ENCODE measurements at places on chromosomes 3 and 15.

DNA sequence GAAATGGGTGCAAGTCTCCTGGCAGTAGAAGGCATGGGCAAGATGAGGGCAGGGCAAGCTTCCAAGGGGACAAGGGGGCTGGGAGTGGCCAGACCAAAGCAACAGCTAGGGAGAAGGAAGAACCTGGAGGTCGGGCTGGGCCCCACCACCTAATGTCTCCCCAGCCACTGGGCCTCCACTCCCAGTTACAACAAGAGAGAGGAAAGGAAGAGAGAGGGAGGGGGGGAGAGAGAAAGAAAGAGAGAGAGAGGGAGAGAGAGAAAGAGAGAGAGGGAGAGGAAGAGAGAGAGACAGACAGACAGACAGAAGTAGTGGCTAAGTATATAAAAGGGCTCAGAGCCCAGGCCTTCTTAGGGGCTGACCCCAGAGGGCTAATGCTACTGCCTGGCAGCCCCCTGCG, 6.9 kb downstream of the DUSP7 start:
- DNase-seq: no peak

- no peak for DNase-seq
Measured at GRCh38 chr3:48012659-48013058, 3.6 kb downstream of the MAP4 start.

DNA sequence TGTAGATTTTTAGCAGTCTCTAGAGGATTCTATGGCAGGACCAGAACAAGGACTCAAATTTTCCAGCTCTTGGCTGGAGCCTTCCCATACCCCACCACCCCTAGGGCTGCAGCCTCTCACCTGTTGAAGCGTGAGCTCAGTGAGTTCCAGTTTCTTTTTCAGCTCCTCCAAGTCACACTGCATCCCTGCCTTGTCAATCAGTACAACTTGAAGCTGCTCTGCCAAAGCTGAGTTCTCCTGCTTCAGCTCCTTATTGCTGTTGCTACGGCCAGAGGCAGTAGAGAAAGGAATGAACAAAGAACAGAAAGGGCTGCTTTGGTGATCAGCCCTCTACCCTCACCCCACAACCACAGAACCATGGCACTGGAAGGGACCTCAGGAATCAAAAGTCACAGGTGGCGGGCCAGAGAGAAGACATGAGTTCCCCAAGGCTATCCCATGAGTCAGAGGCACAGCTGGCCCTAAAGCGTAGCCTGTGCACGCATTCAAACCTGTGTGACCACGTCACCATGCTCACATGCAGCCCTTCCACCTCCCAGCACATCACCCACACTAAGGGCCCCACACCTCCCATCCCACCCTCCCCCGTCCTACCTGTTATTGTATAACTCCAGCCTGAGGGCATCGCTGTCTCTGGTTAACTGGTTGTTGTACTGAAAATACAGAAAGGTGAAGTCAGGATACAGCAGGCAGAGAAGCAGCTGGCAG, 83.3 kb upstream of the C2CD4B start:
- DNase-seq: no peak

DNA sequence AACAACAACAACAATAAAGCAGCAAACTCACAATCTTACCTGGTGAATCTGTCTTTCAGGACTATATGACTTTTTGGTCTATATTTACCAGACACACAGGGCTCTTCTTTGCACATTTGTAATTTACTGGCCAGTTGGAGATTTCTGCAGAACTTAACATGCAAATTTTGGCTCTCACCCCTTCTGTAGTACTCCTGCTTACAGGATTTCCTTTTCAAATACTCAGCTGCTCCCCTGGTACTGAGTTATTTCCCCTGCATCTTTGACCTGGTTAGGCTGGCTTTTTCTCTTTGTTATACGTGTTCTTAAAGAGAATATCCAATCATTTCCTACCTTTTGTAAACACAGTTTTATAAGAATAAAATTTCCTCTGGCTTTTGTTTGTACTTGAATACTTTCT, 228.0 kb downstream of the MBNL1 start:
- no peak for DNase-seq

DNA sequence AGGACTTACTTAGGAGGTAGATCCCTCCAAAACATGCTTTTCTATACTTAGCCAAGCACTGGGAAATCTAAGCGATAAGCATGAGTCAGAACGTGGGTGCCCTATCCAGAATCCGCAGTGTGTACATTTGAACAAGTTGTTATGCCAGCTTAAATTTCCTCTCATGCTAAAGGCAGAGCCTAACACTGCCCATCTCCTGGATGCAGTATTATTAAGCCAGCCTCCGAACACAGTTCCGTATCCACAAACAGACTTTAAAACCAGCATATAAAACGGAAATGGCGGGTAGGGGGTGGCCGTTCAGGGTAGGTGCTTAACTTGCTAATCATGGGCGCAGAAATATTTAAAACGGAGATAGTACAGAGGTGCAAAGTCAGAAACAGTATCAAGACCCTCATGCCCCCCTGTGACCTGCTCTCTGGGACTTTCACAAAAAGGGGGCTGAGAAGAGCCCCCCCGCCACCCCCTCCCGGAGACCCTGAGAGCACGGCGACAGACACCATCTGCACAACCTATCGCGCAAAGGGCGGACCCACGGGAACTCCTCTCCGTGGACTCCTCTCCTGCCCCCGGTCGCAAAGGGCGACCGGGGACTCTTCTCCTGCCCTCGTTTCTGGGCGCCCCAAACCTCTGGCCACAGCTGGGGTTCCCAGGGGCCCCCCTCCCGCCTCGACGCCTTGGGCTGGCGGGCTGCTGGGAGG, 889 bp upstream of the LRRIQ4 start:
- DNase-seq: peak; percentile 39

DNA sequence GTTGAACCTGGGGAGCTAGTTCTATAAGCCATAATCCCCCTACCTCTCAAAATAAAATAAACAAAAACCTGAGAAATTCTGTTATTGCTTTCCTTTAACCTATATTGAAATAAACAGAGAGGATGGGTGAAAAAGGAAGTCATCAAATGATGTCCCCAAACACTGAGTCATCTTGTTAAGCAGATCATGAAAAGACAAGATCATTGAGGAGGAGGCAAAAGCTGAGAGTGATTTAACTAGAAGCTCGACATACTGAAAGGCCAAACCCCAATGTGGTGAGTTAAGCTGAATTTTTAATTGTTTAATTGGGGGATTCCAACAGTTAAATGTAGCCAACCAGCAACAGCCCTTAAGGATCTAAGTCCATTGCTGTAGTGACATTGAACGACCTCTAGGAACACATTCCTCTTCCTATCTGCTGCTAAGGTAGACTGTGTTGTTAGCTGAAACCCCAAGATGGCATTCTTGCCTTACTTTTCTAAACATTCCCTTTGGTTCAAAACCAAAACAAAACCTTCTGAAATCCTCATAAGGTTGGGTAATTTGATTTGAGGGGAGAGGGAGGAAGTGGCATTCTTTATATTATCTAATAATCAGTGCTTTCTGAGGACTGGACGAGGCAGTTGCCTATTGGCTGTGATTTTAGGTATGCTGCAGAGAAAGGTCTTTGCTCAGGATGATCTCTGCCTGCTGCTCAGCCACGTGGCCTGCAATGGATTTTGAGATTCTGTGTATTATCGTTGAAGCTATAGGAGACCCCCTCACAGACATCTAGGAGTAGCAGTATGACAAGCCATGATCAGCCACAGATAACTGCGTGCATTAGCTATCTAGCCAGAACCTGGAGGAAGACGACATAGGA, 62.7 kb upstream of the BNIP2 start:
- no peak for DNase-seq

DNA sequence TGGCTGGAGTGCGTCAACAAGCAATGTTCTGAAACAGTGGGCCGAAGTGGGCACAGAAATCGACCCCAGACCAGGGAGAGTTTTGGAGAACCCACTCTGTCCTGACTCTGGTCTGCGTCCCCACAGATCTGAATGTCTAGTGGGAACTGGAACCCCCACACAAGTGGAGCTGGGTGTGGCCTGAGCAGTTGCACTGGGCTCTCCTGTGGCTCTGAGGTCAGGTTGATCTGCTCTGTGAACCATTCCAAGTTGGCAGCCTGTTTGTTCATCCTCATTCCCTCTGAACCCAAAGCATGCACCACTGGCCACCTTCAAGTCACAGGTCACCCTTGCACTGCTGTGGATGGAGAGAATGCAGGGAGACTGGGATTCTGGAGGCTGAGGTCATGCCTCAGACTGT, 60.5 kb downstream of the STARD5 start:
- DNase-seq: no peak

- DNase-seq: no peak
Measured at GRCh38 chr3:37447732-37448131, 273.4 kb upstream of the LRRFIP2 start.

- DNase-seq: peak; percentile 68
Measured at GRCh38 chr3:29683018-29683993, 402.4 kb downstream of the RBMS3 start.

- no peak for DNase-seq
Measured at GRCh38 chr3:16061491-16061890, 113.0 kb upstream of the GALNT15 start.

GRCh38 chr3:87674397-87675161, 384.2 kb downstream of the CGGBP1 start:
- DNase-seq: no peak

DNA sequence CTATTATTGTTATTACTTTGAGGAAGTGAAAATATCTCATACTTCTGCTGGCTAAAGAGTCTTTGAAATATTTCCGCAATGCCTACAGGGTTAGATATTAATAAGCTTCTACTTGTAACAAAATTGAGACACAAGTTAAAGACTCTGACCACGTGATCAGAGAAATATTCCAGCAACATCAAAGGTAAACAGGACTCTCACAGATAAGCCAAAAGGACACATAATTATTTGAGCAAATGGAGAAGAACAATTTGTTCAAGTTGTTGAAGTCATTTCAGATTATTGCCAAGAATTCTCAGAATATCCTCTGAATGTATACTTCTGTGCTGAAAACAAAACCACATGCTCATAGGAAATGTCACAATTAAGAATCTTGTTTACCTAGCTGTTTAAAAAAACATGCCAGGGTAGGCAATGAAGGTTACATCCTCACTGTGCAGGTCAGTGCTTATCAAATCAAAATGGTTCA, 225.8 kb upstream of the ALCAM start:
- peak; percentile 33 for DNase-seq

- no peak for DNase-seq
Measured at GRCh38 chr3:24088782-24089181, 143.7 kb downstream of the NR1D2 start.

DNA sequence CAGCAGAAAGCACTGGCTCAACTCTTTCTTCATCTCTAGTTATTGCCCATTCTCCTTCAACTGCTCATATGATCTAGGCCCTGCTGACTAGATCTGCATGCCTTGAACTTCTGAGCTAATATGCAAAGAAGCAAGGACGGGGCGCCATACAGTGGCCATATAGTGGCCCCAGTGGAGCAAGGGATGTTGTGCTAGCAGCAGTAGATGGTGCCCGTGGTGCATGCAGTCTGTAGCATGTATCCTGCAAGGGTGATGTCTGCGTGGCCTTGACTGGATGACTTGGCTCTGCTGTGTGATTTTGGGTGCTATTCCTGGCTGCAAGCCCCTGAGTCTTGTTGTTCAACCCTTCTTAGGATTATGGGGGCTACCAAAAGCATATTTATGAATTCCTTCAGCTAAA, 12.2 kb upstream of the NMD3 start:
- DNase-seq: no peak

- DNase-seq: peak; percentile 62
Measured at GRCh38 chr15:71109130-71109529, 6.1 kb upstream of the THSD4 start.

GRCh38 chr15:52645916-52646315, 33.3 kb downstream of the ATOSA start:
- no peak for DNase-seq

DNA sequence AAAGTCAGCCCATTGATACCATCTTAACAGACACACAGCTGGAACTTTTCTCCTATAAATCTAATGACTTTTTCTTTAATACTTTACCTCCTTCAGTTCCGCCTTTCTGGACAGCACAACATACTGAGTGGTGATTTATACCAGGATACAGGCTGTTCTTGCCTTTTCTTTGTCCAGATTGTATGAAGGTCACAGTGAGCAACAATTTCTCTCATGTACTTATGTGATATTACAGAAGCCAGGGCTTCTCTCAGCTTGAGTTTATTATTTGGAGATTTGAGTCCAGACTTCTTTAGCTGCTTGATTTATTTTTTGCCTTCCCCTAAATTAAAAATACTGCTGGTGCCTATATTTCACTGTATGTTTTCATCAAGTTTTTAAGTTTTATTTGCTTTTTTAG, 976.0 kb downstream of the ROBO2 start:
- DNase-seq: no peak

- DNase-seq: peak; percentile 85
Measured at GRCh38 chr15:43872416-43873020, 45.7 kb downstream of the WDR76 start.

GRCh38 chr3:171829841-171830517, 13.2 kb upstream of the TMEM212 start:
- peak; percentile 78 for DNase-seq

DNA sequence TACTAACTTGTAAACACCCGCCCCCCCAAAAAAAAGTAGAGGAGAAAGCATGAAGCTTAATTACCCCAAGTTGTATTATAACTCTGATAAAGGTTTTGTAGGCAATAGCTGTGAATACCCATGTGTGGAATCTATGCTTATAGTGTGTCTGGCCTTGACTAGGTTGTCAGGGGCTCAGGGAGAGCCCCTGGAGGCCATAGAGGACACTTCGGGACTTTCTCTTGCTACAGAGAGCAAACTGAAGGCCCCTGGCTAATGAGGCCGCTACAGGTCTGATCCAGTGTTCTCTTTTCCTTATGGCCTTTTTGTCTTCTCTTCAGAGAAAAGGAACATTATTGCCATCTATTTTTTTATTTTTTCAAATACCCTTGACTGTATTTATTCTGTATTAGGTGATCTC, 19.1 kb upstream of the SCAANT1 start:
- DNase-seq: no peak

DNA sequence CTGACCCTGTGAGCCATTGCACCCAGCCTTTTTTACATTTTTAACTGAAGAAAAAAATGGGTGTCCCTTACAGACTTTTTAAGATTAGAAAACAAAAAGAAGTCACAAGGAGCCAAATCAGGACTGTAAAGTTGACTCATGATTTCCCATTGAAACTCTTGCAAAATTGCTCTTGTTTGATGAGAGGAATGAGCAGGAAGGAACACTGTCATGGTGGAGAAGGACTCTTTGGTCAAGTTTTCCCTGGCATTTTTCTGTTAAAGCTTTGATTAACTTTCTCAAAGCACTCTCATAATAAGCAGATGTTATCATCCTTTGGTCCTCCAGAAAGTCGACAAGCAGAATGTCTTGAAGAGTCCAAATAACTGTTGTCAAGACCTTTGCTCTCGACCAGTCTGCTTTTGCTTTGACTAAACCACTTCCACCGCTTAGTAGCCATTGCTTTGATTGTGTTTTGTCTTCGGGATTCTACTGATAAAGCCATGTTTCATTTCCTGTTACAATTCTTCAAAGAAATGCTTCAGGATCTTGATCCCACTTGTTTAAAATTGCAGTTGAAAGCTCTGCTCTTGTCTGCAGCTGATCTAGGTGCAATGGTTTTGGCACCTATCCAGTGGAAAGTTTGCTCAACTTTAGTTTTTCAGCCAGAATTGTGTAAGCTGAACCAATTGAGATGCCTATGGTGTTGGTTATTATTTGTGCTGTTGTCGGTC, 369.4 kb downstream of the MAGI1 start:
- peak; percentile 62 for DNase-seq

- no peak for DNase-seq
Measured at GRCh38 chr3:128263946-128264345, 110.7 kb downstream of the EEFSEC start.

GRCh38 chr3:123779655-123780231, 104.4 kb downstream of the MYLK start:
- no peak for DNase-seq

Measured in astrocyte of the hippocampus (primary cell).